Gastroesophageal sphincter (tissue), 4 donors: ENCODE measurements at places on chromosomes 6 and 20. TPM values are rescaled to one million over a fixed set of nuclear protein-coding genes. Genes with fewer than 3 reads are reported as not detected.

Gene CALHM4
- total RNA-seq: not detected

Gene SMIM8
- 5.2 TPM for total RNA-seq

Gene MAFB
- total RNA-seq: 17.0 TPM

Gene SRSF6
- 47.5 TPM for total RNA-seq

Gene FILIP1
- 57.0 TPM for total RNA-seq

Gene HLA-DRA
- total RNA-seq: 285 TPM

- ATAC-seq: no peak
Observed at GRCh38 chr20:4809707-4810106, 88.0 kb downstream of the PRND start.

- no peak for ATAC-seq
Observed at GRCh38 chr6:141675957-141676356, 456.8 kb upstream of the GJE1 start.

DNA sequence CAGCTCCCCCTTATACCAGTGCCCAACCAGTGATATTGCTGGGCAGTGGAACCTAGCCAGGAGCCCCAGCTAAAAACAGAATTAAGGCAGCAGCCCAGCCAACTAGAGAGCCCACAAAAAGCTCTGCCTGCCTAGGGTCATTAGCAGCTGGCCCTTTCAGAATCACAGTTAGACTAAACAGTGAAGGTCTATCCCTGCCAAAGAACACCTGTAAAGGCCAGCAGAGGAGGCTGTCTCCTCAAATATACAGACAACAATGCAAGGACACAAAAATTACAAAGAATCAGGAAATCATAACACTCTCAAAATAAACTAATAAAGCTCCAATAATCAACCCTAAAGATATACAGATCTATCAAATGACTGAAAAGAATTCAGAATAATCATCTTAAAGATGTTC, 77.8 kb upstream of the HTR1E start:
- no peak for ATAC-seq

GRCh38 chr6:165223101-165223500, 86.3 kb downstream of the C6orf118 start:
- no peak for ATAC-seq

DNA sequence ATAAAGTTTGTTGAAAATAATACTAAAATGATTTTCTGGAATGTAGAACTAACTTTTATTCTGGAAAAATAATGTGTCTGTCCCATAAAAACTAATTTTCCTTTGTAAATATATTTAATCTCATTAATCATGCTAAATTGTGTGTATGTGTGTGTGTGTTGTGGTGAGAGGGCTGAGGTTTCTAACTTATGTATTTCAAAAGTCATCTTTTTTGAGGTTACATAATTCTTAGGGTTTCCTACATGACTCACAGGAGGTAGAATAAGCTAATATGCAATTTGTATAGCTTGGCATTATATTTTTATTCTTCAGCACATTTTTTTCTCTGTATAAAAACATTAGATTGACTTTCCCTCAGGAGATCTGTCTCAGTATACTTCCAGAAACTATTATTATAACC, 64.1 kb upstream of the CLVS2 start:
- ATAC-seq: no peak

DNA sequence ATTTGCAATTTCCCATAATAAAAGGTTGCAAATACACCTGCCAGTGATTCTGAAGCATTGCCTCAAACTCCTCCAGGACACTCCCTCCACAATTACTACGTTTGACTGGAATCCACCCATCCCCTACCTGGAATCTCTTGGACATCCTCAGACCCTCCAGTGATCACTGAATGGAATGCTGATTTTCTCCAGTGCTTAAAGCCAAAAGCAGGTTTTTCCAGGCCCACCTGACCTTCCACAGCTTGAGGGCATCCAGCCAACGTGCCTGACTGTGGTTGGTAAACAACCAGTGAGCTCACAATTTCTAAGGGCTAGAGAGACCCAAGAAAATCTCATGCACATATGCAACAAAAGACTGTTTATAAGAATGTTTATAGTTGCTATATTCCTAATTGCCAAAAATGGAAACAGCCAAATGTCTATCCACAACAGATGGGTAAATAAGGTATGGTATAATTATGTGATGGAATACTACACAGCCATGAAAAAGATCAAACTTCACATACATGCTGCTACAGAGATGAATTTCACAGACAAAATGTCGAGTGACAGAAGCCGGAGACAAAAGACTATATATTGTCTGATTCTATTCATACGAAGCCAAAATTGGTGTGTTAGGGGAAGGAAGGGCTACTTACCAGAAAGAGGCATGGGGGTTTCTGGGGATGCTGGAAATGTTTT, 147.1 kb upstream of the RREB1 start:
- ATAC-seq: no peak

- no peak for ATAC-seq
Observed at GRCh38 chr6:42403421-42403820, 48.3 kb downstream of the TRERF1 start.

DNA sequence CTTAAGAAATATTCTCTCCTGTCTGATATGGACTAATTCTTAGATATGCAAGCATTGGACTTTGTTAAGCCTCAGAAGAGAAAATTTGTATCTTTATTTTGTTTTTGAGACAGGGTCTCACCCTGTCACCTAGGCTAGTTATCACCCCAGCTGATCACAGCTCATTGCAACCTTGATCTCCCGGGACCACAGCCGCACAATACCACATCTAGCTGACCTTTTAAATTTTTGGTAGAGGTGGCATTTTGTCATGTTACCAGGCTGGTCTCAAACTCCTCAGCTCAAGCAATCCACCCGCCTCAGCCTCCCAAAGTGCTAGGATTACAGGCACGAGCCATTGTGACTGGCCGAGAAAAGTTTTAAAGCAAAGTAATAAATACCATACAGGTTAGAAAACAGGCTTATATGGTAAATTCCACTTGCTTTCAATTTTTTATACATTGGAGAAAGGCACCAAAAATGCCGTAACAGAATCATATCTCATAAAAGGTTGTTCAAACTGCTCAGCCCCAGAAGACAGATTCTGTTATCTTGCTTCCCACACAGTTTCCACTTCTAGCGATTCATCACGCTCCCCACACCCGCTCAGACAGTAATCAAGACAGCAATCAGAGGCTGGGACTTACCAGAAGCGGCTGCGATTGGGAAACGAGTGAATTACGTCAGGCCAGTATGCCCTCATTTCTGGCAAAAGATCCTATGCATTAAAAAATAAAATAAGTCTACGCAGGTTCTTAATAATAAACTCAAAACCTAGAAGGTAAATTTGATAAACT, 13.8 kb downstream of the RNASET2 start:
- ATAC-seq: no peak

DNA sequence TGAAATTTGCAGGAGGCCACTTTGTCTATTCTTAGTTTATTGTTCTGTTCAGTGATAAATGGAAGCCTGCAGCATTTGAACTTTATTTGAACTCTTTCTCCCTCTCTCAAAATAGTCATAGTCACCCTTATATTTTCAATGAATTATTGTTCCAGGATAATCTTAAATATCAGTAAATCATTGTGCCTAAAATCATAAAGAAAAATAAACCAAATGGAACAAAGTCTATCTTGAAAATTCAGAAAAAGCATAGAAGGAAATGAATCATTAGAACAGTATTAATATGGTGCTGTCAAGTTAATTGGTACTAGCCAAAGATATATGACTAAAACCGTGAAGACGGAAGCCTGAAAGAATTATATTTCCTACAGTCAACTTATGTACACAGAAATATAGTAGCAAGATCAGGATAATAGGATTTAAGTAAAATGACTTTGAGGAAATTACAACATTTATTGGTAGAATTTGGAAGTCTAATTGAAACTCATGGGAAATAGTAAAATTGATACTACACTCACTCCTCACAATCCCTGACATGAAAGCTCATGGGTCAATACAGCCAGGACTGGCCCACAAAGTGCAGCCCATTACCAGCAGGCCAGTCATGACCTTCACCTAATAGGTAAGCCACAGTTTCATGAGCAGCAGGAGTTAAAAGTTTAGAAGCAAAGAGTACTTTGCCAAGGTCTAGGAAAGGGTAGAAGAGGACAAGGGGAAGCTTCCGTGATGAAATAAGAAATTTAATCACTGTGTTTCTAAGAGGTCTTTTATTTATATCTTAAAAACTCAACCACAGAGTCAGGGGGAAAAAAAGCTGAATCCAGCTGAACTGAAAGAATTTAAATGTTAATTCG, 119.9 kb upstream of the ENPP5 start:
- no peak for ATAC-seq

- no peak for ATAC-seq
Observed at GRCh38 chr6:62775427-62776022, 435.7 kb upstream of the FKBP1C start.

DNA sequence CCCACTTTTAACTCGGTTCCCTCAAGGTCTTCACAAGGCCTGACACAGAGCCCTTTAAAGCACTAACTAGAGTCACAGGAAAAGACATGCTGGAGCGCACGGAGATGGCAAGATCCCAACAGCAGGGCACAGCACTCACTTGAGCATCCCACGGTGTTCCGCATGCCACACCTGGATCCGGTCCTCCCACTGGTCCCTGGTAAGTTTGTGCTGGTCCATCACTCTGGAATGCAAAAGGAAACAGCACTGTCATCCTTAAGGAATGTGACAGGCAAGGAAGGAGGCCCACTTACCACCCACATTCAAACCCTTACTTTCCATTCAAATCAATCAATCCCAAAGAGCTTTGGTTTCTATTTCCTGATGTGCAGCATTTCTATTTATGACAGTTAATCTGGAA, 34.7 kb downstream of the EZR start:
- no peak for ATAC-seq

- peak; percentile 94 for ATAC-seq
Observed at GRCh38 chr20:47493175-47493962, 8.3 kb upstream of the NCOA3 start.

DNA sequence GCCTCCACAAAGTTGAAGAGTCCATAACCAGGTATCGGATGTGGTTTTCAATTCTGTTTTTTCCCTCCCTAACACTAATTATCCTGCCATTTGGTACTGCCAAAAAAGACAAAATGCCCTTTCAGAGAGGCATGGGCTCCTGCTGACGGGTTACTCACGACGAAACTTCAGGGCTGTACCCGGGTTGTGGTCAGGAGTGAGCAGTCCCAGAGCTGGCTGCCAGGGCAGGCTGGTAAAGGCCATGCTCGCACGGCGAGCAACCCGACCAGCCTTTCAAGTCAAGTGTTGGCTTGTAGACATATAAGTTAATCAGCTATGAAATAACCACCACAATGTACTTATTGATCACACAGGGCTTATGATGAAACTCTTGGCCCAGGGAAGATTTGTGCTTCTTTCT, 152.5 kb downstream of the FOXC1 start:
- ATAC-seq: no peak

- ATAC-seq: no peak
Observed at GRCh38 chr6:146056506-146056905, 27.6 kb downstream of the GRM1 start.

DNA sequence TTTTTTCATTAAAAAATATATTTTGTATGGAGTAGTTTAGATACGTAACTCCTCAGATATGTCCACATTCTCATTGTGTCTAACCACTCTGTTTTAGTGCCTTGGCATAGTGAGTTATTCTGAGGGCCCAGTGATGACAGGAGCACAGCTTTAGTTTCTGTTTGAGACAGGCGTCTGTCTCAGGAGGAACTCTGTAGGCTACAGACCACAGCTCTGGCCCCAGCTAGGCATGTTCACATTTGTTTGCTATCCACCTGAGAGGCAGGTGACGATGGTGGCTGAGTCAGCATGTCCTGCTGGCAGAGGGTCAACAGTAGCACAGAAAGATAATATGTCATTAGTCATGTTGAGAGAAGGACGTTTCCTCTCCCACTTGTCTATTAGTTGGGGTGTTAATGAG, 16.3 kb downstream of the LRRC1 start:
- ATAC-seq: no peak

- no peak for ATAC-seq
Observed at GRCh38 chr6:1110941-1111349, 201.0 kb upstream of the FOXQ1 start.

- no peak for ATAC-seq
Observed at GRCh38 chr20:49185071-49185761, 2.9 kb downstream of the STAU1 start.

DNA sequence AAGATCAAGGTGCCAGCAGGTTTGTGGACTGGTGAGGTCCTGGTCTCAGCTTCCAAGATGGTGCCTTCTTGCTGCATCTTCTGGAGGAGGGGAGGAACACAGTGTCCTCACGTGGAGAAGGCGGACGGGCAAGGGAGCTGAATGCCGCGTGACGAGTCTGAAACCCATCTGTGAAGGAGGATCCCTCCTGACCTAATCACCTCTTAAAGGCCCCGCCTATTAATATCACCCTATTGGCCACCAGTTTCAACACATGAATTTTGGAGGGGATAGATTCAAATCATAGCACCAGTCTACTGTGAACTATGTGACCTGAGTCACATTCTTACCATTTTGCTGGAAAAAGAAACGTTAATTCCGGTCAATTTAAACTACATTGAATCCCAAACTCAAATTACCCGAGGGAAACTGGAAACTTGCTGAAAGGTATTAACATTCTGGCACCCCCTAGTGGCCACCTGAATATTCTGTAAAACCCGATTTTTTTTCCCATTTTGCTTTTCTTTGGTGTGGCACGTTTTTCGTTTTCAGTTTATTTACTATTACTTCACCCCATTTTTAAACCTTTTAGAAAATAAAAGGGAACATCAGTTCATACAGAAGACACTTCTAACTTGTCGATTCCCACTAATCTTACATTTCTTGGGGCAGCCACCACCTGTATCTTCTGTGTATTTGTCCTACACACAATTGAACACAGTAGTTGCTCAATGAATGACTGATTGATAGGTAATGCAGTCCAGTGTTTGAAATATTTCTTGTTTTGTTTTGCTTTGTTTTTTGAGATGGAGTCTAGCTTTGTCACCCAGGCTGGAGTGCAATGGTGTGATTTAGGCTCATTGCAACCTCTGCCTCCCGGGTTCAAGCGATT, 17.9 kb upstream of the CCDC170 start:
- ATAC-seq: peak; percentile 34

GRCh38 chr20:15199698-15200097, 862.3 kb upstream of the FLRT3 start:
- ATAC-seq: no peak

- no peak for ATAC-seq
Observed at GRCh38 chr6:62615366-62616015, 329.5 kb upstream of the KHDRBS2 start.

DNA sequence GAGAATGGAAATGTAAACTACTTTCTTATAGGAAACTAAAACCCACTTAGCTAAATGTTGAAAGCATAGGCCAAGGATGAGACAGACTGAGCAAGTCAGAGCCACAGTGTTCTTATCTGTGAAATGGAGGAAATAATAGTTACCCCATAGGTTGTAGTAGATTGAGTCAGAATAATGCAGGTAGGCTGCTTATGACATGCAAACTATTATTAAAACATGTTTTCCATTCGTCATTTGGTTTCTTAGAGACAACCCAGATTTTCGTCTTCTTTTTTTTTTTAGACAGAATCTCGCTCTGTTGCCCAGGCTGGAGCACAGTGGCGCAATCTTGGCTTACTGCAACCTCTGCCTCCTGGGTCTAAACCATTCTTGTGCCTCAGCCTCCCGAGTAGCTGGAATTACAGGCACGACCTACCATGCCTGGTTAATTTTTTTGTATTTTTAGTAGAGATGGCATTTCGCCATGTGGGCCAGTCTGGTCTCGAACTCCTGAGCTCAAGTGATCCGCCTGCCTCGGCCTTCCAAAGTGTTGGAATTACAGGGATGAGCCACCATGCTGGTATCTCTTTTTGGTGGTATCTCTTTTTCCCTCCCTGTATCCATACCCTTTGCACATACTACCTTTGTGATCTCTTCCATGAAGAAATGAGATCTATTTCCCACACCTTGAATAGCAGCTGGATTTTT, 196.5 kb upstream of the ZNF217 start:
- no peak for ATAC-seq

- ATAC-seq: no peak
Observed at GRCh38 chr6:126618639-126619343, 278.9 kb downstream of the CENPW start.
